ENCODE measurements at places on chromosomes 1 and 21. TPM values are rescaled to one million over a fixed set of nuclear protein-coding genes. Genes with fewer than 3 reads are reported as not detected.

DNA sequence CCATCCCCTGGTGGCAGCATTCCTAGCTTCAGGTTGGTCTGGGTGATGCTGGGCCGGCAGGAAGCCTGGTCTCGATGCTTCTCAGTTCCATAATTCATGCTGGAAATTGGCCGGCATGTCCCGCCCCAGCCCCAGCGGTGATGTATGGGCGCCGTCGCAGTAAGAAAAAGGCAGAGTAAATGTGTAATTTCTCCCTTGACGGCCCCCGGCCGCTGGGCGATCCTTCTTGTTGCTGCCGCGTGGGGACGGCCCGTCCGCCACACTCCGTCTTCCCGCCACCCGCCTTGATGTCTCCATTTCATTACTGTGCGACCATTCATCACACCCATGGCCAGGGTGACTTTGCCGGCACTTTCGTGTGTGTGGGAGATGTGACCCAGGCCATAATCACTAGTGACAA, 8.5 kb downstream of the DMAP1 start:
- no peak for DNase-seq

- no peak for DNase-seq
Observed at GRCh38 chr1:98086796-98087441, 166.1 kb upstream of the DPYD start.

Gene NUP210L
- 0.18 TPM for polyA plus RNA-seq

DNA sequence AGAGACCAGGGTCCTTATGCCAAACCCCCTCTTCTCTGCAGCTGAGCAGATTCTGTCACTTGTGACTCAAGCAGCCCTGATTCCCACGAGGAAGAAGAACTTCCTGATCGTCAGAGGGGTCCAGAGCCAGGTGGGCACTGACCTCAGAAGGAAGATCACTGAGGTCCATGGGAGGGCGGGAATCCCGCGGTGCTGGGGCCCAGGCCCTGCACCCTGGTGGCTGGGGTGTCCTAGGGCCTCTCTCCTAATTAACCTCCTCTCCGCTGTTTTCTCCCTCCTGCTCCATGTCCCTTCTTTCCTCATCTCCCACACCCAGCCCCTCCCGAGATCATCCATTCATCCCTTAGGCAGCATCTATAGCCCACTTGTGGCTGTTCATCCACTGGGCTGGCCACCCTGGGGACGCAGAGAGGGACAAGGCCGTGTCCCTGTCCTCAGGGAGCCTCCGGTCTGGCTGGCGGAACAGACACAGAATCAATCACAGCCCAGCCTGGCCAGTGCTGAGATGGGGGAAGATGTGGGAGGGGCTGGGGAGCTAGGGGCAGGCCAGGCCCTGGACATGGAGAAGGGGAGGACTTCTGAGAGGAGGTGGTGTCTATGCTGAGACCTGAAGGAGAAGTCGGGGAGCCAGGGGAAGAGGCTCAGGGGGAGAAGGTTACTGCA, 638.3 kb downstream of the MATN1 start:
- no peak for DNase-seq

Data from right lung (tissue), 10 donors.